SJSA1 (cell line): ENCODE measurements at places on chromosomes 4 and X. TPM values are rescaled to one million over a fixed set of nuclear protein-coding genes. Genes with fewer than 3 reads are reported as not detected.

GRCh38 chr4:109978704-109979454 lies 66.2 kb downstream of the EGF start:
- H3K27me3 ChIP-seq: no peaks in the 10 kb centered on the region
- H3K4me3 ChIP-seq: no peak overlapping the region
- no peak overlapping the region for H3K27ac ChIP-seq
- H3K4me1 ChIP-seq: peaks cover 29% of the 10 kb centered on the region
- peaks cover 4% of the 10 kb centered on the region for H3K36me3 ChIP-seq

DNA sequence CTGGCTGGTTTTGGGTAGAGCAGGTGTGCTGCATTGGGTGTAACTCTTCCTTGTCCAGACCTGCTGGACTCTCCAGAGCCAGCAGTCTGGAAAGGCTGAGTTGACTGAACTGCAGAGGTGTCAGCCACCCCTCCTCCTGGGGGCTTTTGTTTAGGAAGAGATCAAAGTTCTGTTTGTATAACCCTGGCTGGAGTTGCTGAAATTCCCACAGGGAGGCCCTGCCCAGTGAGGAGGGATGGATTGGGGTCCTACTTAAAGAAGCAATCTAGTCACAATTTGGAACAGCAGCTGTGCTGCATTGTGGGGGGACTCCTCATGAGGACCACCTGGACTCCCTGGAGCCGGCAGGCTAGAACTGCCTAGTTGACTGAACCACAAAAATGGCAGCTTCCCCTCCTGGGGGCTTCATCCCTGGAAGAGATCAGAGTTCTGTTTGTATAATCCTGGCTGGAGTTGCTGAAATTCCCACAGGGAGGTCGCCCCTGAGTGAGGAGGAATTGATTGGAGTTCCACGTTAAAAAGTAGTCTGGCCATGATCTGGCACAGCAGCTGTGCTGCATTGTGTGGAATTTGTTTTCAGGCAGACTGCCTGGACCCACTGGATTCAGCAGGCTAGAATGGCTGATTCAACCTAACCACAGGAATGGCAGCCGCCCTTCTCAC lies 264.9 kb upstream of the ZC4H2 start:
- no peak overlapping the region for H3K27ac ChIP-seq
- no peak overlapping the region for H3K4me3 ChIP-seq
- H3K36me3 ChIP-seq: no peaks in the 10 kb centered on the region
- H3K27me3 ChIP-seq: no peaks in the 10 kb centered on the region
- DNase-seq: no peak

- H3K4me1 ChIP-seq: no peaks in the 10 kb centered on the region
- no peaks in the 10 kb centered on the region for H3K27me3 ChIP-seq
- H3K27ac ChIP-seq: no peak overlapping the region
- no peak for DNase-seq
- no peak overlapping the region for H3K4me3 ChIP-seq
- no peaks in the 10 kb centered on the region for H3K36me3 ChIP-seq
Observed at GRCh38 chr4:154658680-154659405, 46.4 kb upstream of the FGG start.

DNA sequence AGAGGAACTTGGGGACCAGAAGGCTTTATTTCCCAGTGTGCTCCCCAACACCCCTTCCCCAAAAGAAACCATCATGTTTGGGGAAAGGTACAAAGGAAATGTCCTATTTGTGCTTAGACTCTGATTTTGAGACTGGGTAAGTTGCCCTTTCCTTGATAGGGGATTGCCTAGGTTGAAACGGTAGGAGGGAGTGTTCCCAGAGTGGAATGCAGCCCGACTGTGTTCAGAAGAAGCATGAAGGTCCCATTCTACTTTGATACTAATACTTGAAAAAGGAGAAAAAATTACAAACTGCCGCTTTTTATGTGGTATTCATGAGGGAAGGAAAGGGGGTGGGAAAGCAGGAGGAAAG lies 32.4 kb upstream of the TMEM131L start:
- H3K4me1 ChIP-seq: peaks cover 8% of the 10 kb centered on the region
- no peaks in the 10 kb centered on the region for H3K36me3 ChIP-seq
- DNase-seq: no peak
- no peak overlapping the region for H3K27ac ChIP-seq
- no peak overlapping the region for H3K4me3 ChIP-seq
- no peaks in the 10 kb centered on the region for H3K27me3 ChIP-seq

DNA sequence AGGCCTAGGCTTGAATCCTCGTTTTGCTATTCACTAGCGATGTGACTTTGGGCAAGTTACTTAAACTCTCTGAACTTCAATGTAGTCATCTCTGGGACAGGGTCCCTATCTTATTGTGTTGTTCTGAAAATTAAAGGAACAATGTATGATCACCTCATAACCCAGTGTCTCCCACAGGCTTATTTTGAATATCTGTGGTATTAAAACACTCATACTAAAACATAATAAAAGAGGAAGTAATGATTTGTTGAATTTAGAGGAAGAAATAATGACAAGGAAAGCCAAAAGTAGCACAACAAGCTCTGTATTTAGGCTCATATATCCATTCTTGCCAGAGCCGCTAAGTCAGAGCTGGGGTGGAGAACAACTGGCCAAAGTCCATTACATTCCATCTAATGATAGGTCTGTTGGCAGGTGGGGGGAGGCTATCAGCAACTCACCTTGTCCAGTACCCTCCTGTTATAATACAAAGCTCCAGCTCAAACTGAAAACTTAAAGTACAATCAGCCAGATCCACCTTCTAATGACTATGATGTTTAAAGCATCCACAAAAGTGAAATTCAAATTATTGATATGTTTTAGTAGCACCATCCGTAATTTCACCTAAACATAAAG lies 64.5 kb upstream of the LSM6 start:
- DNase-seq: no peak

GRCh38 chr4:90603540-90603939 lies 476.3 kb downstream of the CCSER1 start:
- no peaks in the 10 kb centered on the region for H3K27me3 ChIP-seq
- no peak overlapping the region for H3K27ac ChIP-seq
- no peak overlapping the region for H3K4me3 ChIP-seq
- DNase-seq: no peak
- no peaks in the 10 kb centered on the region for H3K4me1 ChIP-seq

DNA sequence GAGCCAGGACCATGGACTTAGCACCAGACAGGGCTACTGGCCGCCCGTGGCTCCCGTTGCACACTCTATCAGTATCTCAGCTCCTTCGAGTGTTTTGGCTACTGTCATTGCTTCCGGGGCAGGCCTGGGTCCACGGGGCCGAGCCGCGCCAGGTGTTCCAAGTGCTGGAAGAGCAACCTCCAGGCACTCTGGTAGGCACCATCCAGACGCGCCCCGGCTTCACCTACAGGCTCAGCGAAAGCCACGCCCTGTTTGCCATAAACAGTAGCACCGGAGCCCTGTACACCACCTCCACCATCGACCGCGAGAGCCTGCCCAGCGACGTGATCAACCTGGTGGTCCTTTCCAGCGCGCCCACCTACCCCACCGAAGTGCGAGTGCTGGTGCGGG lies 1.6 kb downstream of the FAT4 start:
- H3K27ac ChIP-seq: peak overlapping the region; percentile 75
- peaks cover 55% of the 10 kb centered on the region for H3K4me1 ChIP-seq
- H3K27me3 ChIP-seq: no peaks in the 10 kb centered on the region

DNA sequence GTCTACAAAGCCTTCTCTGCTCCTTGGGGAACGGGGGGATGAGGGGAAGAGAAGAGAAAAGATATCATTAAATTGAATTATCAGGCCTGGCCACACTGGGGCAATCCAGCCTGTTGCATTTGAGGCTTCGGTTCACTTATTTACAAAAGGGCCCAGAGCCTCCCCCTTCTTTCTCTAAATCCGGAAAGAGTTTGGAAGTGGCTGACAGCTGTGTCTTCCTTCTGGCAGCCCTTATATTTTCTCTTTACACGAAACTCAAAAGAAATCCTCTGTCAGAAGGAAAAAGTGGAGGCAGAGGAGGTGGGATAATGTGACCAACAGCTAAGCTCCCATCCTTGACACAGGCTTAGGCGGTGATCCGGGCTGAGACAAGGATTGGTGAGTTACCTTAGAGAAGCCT lies 158.3 kb upstream of the TAPT1 start:
- no peaks in the 10 kb centered on the region for H3K4me1 ChIP-seq
- DNase-seq: no peak
- H3K27ac ChIP-seq: no peak overlapping the region
- no peaks in the 10 kb centered on the region for H3K27me3 ChIP-seq

GRCh38 chrX:65203545-65203944 lies 227.3 kb upstream of the ZC4H2 start:
- H3K4me1 ChIP-seq: no peaks in the 10 kb centered on the region
- no peak overlapping the region for H3K27ac ChIP-seq
- no peak for DNase-seq
- no peaks in the 10 kb centered on the region for H3K36me3 ChIP-seq
- no peak overlapping the region for H3K4me3 ChIP-seq
- H3K27me3 ChIP-seq: no peaks in the 10 kb centered on the region

SFRP2 gene
- not detected in 2 replicates for total RNA-seq

SLITRK2 gene
- not detected in 2 replicates for total RNA-seq

JADE3 gene
- total RNA-seq: 5.0 and 8.8 TPM in 2 replicates

ADH1A gene
- total RNA-seq: not detected in 2 replicates

PCSK1N gene
- 2.7 and 3.2 TPM in 2 replicates for total RNA-seq

CWH43 gene
- not detected in 2 replicates for total RNA-seq

ELF4 gene
- 20.4 and 26.7 TPM in 2 replicates for total RNA-seq

USP17L22 gene
- not detected in 2 replicates for total RNA-seq

AFF2 gene
- total RNA-seq: 0.13 TPM in 1 of 2 replicates, not detected in the other

USP26 gene
- not detected in 2 replicates for total RNA-seq

RTL9 gene
- 0.11 TPM in 1 of 2 replicates, not detected in the other for total RNA-seq

CT55 gene
- not detected in 2 replicates for total RNA-seq

GLRA2 gene
- not detected in 2 replicates for total RNA-seq

AIMP1 gene
- total RNA-seq: 48.2 and 57.0 TPM in 2 replicates
